Fibroblast of skin of abdomen (primary cell): ENCODE measurements at places on chromosomes 6 and 20.

- peak; percentile 72 for DNase-seq
These were observed 154.0 kb downstream of the JARID2 start for GRCh38 chr6:15399641-15400470.

DNA sequence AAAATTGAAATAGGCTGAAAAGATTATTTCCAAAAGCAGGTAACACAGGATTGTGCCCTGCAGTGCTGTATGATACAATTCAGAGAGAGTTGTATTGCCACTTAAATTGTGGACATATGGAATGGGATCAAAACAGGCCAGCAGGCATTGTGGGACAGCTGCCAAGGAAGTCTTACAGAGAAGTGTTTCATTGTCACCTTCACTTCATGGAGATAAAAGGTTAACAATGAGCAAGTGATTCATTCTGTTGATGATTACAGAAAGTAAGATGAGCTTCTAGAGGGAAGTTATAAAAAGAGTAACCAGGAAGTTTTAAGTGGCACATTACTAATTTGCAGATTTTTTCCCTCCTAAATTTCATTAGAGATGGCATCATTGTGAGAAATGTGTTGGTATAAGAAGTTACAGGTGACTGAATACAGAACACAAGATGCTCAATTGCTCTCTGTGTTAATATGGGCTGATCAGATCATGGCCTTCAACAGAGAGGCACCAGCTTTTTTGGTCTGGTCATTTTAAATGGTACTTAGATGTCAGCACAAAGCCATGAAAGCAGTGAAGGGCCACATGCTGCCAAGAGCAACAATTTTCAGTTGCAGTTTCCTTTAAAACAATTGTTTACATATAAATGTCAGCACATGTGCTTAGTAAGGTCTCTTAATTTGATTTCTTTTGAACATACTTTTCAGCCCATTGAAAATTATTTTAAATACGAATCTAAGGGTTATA lies 402.5 kb upstream of the FKBP1C start:
- DNase-seq: no peak

- no peak for DNase-seq
These were observed 54.6 kb upstream of the FNDC1 start for GRCh38 chr6:159114569-159114968.

DNA sequence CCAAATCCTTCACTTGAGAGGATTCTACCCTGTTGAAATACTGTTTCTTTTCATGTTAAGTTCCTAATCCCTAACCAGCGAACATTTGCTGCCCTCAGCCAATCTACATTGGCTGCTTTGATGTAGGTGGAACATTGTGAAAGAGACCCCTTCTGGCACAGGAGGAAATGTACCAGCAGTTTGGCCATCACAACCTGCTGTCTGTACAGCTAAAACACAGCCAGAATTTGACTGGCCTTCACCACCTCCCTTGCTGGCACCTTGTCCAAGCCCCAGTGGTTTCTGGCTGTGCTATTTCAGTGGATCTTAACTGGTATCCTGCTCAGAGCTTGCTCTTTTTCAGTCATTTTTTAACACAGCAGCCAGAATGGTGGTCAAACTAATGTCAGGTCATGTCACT lies 202.1 kb upstream of the EPHA7 start:
- DNase-seq: no peak

GRCh38 chr6:6007366-6008088 lies 802 bp upstream of the NRN1 start:
- DNase-seq: peak; percentile 67

DNA sequence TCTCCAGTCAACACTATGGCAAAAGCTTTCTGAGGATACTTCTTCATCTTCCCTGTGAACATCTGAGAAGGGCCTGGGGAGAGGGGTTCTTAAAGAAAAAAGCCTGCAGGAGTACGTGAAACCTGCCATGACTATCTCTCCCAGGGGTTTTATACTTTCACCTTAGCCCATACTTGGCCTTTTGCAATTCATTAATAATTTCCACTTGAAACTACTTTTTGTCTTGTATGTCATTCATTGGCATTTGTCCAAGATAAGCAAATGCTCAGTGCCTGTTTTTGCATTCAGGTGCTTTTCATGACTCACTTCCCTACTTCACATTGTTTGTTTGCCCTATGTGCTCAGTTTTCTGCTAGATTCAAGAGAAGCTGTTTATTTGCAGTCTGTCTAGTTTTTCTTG lies 580.3 kb upstream of the GJE1 start:
- DNase-seq: peak; percentile 15

DNA sequence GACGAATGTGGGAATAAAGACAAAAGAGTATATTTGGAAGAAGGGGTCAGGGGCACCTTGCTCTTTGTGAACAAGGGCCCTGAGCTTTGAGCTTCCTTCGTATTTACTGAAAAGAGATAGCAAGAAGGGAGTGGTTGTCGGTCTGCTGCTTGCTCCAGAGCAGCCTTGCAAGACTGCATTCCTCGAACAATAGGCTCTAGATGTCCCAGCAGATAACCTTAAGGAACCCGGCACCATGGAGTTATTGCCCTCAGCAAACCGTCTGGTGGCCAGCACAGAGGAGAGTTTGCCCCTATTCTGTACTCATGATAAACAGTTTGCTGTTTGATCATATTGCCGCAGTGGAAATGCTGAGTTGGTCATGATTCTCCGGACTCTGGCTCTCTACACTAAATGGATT lies 22.7 kb downstream of the HLA-DRB1 start:
- no peak for DNase-seq

DNA sequence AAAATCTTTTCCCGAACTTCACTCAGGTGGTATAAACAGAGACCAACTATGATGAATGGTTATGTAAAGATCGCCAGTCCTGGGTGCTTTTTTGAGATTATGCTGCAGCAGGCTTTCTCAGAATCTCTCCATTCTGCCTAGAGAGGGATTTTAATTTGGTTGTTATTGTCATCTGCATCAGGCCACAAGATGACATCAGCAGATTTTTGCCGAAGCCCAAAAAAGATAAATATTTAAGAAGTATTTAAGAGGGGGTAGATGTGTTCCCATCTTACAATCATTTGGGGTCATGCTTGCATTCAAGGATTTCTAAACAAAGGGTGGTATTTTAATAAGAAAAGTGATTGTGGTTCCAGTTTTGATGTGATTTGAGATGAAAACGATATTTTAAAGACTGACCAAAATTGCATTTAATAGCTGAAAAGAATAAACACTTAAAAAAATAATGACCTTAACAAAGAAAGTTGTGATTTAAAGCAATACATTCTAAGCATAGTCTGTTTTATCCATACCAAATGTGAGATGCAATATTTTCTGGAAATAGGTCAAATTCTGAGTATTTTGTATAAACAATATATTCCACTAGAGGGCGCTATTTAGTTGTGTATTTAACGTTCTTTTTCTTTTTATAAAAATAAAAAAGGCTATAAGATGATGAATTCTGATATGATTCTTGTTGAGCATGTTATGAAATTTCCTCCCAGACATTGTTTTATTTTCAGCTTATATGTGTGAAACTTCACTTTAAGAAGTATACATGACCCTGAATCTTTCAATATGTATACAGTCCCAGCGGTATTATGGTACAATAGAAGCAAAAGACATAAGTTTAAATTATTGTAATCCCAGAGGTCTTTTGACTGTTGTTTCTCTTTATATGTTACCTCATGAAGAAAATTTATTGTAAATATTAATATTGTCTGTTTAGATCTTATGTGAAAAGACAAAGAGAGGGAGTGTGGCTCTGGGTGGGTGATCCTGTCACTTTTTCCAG lies 51.0 kb upstream of the ZFP64 start:
- DNase-seq: peak; percentile 34

DNA sequence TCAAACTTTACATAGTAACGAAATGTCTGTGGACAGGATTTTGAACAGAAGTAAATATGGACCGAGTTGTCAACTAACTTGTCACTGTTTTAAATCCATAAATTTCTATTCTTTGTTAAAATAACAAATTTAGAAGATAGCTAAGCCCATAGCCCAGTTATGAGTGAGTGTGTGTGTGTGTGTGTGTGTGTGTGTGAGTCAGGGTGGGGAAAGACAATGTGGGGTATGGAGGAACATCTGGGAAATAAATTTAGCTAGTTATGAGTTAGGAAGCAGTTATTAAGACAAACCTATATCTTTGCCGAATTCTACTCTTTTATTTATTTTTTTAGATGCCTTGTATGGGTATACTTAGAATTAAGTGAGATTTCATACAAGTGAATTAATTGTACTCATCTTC lies 9.0 kb downstream of the TPBG start:
- DNase-seq: peak; percentile 54

DNA sequence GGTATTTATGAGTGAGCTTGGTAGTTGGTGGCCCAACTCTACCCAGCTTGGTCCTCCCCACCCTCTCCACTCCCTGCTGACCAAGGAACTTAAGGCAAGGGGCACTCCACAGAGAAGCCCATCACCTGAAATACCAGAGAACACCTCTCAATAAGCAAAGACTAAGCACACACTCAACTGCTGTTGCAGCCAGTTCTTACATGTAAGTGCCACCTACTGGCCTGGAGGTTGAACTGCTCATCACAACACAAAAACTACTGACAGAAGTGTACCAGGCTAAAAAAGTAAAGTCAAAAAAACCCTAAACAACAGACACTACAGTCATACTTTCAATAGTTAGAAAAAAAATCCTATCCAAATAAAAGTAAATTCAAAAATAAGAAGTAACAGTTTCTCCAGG lies 146.2 kb downstream of the FAM83B start:
- no peak for DNase-seq

GRCh38 chr6:128606611-128607010 lies 86.2 kb upstream of the PTPRK start:
- no peak for DNase-seq

DNA sequence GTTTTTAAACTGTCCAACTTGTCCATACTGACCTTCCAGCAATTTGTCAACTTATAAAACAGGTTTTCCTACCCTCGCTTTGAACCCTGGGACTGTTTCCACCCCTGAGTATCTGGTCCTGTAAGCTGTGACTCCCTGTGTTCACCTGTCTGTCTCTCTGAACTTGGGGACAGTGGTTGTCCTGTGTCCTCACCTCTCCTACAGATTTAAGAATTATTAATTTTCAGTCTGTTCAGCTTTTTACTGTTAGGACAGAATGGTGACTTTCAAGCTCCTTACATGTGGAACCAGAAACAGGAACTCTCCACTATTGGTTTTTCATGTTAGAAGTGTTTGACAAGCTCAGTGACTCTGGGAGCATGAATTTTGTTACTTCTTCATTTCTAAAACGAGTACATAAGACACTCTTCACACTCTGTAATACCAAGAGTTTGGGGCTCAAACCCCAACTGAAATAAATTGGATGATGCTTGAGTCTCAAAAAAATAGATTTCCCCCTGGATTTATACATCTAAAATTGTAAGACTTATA lies 713.9 kb downstream of the COL12A1 start:
- no peak for DNase-seq

DNA sequence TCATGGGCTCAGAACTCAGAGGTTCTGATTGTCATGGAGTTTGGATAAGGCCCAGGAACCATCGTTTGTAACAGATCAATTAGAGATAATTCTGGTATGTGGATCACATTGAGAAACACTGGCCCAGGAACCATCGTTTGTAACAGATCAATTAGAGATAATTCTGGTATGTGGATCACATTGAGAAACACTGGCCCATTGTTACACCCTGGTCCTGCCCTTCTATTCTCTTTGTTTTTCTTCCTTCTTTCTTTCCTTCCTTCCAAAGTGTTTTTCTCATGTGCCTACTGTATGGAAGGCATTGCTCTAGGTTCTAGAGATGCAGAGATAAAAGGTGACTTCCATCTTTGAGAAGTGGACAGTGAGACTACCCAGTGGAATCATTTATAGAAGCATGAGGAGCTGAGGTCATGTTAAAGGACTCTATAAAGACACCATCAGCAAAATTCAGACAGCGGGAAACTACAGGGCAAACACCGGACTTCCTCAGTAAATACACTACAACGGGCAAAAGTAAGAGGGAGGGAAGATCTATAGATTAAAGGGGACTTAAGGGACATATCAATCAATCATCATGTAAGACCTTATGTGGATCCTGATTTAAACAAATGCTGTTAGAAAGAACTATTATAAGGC lies 153.8 kb downstream of the UNC5CL start:
- DNase-seq: no peak

DNA sequence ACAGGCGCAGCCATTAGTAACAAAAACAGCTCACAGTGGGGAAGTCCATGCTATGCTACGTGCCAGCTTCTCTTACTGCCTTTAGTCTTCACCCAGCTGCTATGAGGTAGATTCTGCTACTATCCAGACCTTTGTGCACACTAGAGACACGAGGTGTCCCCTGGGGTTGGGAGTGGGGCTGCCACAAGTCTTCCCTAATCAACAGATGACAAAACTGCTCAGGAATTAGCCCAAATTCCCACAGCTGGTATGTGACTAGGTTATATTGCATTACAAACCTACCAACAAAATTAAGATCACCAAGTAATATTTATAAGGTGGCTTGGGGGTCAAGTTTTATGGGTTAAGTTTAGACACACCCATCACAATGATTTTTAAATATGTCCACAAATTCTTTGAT lies 63.3 kb downstream of the PSMB1 start:
- no peak for DNase-seq

DNA sequence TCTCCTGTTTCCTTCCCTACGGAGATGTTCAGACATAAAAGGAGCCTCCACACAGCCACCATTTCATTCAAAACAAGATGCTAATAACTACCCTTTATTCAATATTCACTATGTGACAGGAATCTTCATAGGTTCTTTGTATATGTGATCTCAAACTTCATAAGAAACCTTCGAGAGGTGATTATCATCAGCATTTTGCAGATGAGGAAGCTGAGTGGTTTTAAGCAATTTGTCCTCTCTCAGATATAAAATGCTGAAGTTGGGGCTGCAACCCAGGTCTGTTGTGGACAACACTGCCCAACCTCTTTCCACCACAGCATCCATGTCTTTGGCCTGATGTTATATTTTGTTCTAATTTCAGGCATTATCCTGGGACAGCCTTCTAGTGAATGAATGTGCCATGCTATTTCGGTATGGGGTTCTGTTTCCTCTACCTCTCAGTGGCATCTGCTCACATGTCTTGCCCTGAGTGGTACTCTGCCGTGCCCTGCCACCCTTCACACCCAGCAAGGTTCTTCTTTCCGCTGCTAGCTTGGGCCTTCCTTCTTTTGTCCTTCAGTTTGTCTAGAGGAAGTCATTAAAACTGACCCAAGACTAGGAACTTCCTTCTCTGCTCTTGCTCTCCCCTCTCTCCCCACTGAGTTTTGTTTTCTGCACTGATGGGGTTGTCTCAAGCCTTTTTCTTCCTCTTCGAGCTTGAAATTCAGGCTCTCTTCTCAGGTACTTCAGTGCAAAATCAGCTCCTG lies 300.9 kb upstream of the PRDM1 start:
- no peak for DNase-seq

DNA sequence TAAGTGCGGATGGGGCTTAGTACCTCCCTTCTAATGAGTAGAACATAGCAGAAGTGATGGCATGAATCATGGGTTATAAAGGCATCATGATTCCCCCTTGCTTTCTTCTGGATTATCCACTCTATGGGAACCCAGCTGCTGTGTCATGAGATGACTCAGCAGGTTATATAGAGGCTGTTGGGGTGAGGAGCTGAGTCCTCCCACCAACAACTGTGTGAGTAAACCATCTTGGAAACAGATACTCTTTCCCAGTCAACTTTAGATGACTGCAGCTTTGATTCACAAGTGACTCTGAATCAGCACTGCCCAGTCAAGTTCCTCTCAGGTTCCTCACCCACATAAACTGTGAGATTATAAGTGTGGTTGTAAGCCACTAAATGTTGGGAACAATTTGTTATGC lies 46.3 kb downstream of the FAM83B start:
- DNase-seq: peak; percentile 75

- DNase-seq: peak; percentile 58
These were observed 50.5 kb downstream of the EBF4 start for GRCh38 chr20:2742934-2743559.

GRCh38 chr20:43936805-43937204 lies 22.2 kb downstream of the TOX2 start:
- DNase-seq: no peak

GRCh38 chr20:20895537-20895936 lies 183.1 kb upstream of the RALGAPA2 start:
- no peak for DNase-seq
